HEK293T (cell line): ENCODE measurements at places on chromosomes 3 and 15.
A peak's percentile ranks its signal among the peaks of the same experiment; 100 is the strongest.

DNA sequence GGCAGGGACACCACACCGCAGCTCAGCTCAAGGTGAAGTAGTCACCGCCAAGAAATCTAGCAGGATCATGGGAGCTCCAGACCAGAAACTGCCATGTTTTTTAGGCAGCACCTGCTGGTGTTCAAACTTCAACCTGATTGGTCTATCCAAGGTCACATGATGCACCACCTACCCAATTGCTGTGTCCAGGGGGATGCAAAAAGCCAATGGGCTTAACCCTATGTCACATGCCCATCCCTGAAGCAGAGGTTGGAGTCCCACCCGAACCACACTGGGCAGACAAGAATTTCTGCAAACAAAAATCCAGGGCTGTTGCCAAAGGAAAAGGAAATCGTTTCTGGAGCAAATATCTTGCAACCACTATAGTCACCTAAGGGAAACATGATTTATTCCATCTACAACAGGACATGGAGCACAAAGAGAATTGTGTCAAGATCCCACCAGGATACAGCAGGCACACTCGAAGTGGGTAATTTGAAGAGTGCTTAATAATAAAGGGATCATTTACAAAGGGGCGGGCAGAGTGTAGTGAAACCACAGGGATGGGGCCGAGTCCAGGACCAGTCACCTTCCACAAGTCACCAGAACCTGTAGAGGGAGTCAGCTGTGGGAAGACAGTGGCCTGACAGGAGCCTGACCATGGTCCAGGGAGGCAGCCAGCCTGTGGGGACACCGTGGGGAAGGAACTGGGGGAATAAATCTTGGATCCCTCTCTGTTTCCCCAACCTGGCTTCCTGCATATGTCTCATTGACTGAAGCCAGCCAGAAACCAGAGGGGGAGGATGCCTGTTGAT, 34.2 kb upstream of the TSEN2 start:
- DNase-seq = no peak

GRCh38 chr3:142072816-142073215, 76.5 kb downstream of the TFDP2 start:
- no peak for DNase-seq

DNA sequence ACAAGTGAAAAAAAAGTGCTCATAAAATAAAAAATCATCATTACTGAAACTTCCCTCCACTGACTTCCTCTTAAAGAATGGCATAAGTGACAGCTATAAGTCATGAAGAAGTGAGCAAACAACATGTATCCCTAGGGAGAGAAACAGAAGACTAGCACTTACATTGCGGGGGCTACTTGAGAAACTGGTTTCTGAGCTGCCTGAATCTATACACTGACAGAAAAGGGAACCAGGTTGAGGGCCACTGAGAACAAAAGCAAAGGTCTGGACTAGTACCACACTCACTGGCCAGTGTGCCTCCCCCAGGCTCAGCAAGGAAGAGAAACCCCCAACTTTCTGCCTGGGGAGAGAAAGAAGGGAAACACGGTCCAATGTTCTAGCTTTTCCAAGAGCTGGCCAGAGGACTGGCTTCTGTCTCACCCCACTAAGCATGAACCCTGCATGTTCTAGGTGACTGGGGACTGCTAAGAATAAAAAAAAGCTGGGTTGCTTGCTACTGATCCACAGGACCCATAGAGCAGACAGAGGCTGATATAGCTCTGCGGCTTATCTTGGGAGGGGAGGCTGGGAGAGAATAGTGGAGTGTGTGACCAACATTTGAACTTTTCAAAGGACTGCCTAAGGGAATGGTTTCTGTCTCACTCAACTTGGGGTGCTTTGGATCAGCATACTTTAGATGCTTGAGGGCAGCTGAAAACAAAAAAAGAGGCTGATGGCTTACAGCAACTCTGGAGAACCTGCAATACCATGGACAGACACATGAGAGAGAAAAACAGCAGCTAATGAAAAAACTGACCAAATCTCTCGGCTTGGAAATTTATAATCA, 8.1 kb downstream of the RAD18 start:
- DNase-seq = no peak

DNA sequence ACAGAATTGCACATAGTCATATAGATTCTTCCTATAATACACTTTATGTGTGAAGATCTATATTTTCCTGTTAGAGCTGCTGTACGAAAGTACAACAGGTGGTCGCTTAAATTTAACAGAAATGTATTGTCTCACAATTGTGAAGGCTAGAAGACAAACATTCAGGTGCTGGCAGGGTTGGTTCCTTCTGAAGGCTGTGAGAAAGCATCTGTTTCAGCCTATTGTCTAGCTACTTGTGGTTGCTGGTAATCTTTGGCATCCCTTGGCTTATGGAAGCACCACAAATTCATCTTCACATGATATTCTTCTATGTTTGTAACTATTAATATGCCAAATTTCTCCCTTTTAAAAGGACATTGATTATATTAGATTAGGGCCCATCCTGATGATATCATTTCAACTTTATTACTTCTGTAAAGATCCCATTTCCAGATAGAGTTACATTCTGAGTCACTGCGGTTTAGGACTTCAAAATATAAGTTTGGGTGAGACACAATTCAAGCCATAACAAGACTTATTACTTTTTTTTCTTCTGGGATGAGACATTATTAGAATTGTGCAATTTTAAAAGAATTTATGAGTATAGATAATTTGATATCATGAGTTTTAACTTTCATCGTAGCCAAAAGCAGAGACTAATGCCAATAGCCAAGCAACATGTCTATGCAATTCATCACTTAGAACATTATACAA, 248.1 kb upstream of the BCHE start:
- DNase-seq = no peak

DNA sequence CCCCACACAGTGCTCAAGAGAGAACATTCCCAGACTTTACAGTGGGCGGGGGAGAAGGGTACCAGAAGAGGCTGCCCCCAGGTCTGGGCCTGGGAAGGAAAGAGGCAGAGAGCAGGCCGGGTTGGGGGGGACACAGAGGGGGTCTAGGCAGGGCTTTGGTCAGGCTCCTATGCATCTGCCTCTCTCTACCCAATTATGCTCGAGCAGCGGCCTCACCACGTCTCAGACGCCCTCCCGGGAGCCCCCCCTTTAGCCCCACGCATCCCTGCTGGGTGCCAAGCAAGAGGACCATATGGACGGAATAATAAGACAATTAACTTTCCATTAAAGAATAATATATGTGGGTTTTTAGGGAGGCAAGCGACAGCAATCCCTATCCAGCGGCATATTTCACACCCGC, 32.8 kb downstream of the CACNA2D2 start:
- DNase-seq = no peak

GRCh38 chr3:55876560-55876959, 389.5 kb upstream of the WNT5A start:
- no peak for DNase-seq

GRCh38 chr3:134677987-134678308, 27.1 kb upstream of the KY start:
- DNase-seq = no peak

- DNase-seq = no peak
Measured at GRCh38 chr3:37544869-37545352, 316.8 kb upstream of the CTDSPL start.

DNA sequence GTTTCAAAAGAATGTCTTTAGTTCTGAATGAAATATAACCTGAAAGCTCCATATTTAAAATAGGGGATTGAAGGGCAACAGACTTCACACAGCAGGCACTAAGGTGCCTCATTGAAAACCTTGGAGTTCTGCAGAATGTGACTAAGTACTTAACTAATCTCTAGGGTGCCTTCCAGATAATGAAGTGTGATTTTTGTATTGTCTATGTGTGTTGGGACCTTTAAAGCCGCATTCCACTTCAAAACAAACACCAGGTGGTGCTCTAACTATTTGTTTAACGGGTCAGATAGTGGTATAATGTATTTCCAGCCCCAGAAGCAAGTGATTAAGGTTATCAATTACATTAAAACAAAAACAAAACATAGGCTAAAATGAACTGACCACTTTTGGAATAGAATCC, 28.0 kb downstream of the TFG start:
- DNase-seq = peak; percentile 13

DNA sequence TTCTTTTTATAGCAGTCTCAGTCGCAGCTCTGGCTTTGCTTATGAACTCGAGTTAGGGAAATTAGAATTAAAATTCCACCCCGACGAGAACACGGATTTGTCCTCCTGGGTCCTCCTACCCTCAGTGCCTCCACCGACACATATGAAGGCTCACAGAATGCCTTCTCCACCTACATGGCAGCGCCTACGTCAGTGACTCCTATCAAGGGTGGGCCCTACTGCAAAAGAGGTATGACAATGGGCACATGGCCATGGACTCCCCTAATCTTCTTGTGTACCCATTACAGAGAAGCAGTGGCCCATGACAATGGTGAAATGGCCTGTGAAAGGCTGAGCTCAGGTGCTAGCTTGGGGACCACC, 173.0 kb upstream of the TLE3 start:
- no peak for DNase-seq

GRCh38 chr15:55879181-55879580, 114.2 kb downstream of the NEDD4 start:
- DNase-seq = no peak

- no peak for DNase-seq
Measured at GRCh38 chr3:50559702-50560101, 7.8 kb downstream of the C3orf18 start.

DNA sequence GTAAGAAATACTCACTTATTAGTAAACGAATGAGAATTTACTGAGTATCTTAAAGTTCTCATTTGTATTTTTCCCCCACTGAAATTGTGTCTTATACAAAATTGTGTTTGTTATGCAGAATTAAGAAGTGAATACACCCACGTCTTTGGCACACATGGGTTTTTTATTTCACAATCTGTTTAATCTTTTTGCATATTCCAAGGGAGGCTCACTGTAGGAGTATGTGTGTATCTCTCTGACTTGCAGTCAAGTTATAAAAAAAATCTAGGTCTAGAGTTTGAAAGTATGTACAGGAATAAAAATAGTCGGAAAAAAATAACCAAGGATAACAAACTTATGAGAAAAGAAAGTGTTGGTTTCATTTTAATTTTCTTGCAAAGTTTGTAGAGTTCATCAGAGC, 255.2 kb downstream of the PDCD6IP start:
- no peak for DNase-seq

GRCh38 chr3:184610245-184610871, 48.8 kb downstream of the EPHB3 start:
- DNase-seq = no peak

DNA sequence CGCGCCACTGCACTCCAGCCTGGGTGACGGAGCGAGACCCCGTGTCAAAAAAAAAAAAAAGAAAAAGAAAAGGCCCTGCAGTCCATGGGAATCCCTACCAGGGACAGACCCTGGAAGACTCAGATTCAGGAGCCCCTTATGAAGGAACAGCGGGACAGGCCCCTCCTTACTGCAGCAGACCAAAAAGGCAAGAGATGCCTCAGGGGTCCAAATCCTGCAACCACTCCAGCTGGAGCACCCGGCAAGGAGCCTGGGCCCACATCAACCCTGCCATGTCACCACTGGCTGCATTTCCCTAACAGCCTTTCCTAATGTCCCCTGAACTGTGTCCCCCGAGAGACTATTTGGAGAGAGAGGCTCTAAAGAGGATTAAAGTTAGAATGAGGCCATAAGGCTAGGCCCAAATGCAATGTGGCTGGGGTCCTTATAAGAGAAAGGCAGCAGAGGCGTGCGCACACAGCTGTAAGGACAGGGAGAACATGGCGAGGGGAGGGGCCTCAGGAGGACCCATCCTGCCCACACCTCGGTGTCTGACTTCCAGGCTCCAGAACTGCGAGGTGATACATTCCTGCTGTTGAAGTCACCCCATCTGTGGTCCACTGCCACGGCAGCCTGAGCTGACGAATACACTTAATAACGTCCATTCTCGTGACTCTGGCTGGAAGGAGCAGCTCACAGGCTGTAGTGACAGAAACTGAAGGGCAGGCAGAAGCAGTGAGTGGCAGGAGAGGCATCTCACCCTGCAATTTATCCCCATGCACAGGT, 78.1 kb downstream of the ATP10A start:
- DNase-seq = no peak

GRCh38 chr15:39200586-39200985, 380.3 kb upstream of the THBS1 start:
- DNase-seq = no peak

DNA sequence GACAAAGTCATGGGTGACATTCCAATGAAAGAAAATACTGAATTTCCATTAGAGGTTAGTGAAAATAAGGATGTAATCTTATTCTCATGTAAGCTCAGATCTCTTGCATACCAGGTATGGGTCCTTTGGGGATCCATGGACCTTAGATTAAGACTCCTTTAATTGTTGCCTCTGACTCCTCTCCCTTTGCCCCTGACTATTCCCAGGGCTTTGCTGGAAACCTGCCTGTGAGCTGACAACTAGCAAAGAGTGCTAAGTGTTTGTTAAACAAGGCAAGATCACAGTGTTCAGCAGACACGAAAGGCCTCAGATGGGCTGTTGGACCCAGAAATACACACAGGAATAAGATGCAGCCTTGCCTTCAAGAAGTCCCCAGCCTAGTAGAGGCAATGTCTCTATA, 32.1 kb downstream of the ACKR2 start:
- DNase-seq = no peak

DNA sequence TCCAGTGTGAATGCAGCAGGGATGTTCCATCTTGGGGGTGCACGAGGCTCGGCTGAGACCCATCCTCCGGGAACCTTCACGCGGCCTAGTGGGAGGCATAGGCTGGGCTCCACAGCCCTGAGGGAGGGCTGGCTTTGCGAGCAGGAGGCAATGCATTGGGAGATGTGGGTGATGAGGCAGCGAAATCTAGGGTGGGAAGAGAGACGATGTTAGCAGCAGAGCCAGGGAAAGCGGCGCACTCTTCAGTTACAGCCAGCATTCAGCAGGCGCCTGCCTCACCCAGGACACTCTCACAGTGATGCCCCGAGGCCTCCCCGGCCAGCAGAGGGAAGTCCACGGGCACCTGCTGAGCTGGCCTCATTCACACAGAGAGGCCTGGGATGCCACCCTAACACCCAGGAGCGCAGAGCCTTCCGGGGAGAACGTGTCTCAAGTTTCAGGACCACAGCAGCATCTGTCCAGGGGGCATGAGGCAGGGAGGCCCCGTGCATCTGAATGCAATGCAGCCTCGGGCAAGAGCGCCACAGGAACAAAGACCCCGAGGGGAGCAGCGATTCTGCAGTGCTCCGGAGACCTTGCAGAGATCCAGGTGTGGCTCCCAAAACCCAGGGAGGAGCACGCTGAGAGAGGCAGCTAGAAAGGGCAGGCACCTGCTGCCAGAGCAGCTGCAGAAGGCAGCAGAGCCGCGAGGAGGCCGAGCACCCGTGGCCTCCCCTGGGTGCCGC, 102.4 kb downstream of the NUP210 start:
- no peak for DNase-seq

DNA sequence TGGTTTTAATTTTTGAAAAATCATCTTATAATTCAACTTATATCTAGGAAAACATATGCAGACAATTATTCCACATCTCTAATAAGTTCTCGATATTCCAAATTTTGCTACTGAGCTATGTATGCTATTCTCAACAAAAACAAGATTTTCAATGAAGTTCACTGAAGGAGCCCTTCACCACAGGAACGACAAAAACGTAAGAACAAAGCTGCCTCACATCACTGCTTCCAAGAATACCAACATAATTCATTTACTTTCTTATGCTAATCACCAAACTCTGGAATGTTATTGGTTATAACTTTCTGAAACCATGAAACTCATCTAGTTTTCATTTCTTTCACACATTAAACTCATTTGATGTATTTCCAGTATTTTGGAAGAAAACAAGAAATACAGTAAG, 49.7 kb downstream of the GNB4 start:
- DNase-seq = no peak

GRCh38 chr15:35167675-35168074, 82.6 kb upstream of the NANOGP8 start:
- DNase-seq = no peak
